Small intestine (tissue), 16 donors: ENCODE measurements at places on chromosomes 3 and 15. TPM values are rescaled to one million over a fixed set of nuclear protein-coding genes. Genes with fewer than 3 reads are reported as not detected.

DNA sequence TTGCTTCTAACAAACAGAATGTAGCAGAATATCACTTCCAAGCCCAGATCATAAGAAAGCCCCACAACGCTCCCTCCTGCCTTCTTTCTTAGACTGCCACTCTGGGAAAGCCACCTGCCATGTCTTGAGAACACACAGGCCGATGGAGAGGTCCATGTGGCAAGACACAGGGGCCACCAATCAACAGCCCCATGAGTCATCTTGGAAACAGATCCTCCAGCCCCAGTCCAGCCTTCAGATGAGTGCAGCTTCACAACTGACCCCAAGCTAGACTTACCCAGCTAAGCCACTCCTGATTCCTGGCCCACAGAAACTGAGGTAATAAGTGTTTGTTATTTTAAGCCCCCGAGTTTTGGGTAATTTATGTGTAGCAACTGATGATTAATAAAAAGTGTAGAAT lies 39.7 kb downstream of the PTH1R start:
- no peak for DNase-seq

The FMN1 gene
- polyA plus RNA-seq, result 0.89 TPM

DNA sequence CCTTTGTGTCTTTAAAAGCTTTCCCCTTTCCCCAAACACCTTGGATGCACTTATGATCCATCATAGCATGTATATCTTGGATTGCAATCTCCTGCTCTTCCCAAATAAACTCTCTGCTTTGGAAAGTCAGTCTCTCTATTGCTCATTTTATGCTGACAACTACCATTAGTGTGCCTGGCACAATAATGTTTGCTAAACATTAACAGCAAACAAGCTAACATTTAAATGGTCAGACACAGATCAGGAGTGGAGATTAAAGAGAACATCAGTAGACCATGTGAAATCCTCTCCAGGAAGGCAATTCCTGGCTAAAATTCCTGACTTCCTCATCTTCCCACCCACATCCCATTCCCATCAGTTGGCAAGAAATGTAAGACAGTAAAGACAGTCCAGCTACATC lies 44.3 kb upstream of the EIF1B start:
- DNase-seq, result peak; percentile 4

GRCh38 chr3:44885618-44886017 lies 11.2 kb downstream of the TGM4 start:
- DNase-seq, result no peak

DNA sequence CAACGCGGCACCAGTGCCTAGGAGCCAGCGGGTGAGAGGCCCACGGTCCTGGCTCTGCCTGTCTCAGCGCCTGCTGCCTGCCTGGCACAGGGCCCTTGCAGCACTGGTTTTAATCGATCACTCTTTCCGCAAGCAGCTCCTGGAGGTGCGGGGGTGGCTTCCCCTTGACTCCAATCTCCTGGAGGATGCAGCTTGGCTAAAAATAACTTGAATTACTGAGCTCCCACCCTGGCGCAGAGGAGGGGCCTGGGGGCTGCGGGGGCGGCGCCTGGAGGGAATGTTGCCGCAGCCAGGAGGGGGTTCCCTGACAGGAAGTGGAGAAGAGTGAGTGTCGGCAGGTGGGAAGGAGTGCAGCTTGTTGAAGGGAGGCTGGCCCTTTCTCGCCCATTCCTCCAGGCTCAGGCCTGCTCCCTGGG lies 9.9 kb upstream of the RPL29 start:
- peak; percentile 28 for DNase-seq

DNA sequence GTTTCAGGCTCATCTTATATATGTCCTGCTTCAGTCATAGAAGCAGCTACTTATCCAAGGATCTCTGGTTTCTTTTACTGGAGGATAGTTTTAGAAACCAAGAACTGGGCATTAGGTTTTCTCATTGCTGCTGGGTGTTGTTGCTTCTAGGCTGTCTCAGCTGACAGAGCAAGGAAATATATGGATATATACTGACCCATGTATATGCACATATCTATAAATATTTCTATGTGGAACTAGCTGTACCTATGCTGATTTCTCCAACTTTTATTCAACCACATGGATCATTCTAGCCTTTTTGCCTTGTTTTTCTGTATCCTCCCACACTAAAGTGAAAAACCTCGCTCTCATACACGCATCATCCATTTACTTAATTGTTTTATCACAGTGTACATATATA lies 64.2 kb downstream of the TP63 start:
- DNase-seq, result no peak

DNA sequence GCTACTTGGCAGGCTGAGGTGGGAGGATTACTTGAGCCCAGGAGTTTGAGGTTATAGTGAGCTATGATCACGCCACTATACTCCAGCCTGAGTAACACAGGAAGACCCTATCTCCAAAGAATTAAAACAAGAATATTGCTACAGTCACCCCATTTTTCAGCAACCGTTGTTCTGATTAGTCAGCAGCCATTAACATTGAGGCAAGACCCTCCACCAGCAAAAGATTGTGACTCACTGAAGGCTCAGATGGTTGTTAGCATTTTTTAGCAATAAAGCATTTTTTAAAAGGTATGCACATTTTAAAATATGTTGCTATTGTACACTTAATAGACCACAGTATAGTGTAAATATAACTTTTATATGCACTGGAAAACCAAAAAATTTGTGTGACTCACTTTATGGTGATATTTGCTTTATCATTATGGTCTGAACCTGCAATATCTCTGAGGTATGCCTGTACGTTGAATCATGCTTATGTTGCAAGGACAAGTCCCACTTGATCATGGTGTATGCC lies 492.6 kb downstream of the SQOR start:
- no peak for DNase-seq

DNA sequence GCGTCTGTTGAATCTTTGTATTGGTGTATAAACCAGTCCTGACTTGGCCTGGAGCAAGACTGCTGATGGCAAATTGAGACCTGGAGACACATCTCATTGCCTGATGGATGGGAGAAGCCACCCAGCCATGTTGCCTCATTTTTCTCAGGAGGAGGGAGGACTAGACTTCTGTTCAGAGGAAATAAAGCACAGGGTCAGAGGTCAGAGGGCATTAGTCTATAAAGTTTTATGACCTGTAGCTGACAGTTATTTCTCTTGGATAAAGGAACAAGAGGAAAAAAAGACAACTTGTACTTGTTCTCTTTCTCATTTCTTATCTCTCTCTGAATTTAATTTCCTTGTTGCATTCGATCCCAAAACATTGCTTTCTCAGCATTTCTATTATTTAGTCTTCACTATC lies 775.9 kb downstream of the SQOR start:
- no peak for DNase-seq

- DNase-seq, result peak; percentile 51
Measured at GRCh38 chr3:148727231-148727630, 29.5 kb downstream of the AGTR1 start.

DNA sequence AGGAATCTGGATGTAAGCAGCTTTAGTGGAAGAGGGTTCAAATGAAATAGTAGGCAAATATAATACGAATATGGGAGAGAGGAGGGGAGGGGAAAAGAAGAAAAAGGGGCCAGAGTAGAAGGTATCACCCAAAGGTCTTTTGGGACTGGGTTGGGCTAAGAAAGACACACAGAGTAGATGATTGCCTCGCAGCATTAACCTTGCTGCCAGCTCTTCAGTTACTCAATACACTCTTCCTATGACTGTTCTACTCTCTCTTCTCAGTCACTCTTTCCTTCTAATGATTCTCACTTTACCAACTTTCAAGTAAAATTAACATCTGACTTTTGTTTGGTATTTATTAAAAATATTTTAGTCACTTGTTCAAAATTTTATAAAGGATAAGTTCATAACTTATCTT lies 52.8 kb downstream of the CLASP2 start:
- DNase-seq, result no peak

The ARL14 gene
- polyA plus RNA-seq, result 120 TPM

GRCh38 chr3:29644261-29644660 lies 363.4 kb downstream of the RBMS3 start:
- no peak for DNase-seq

- DNase-seq, result no peak
Measured at GRCh38 chr15:77630056-77630455, 2.7 kb downstream of the LINGO1 start.

- peak; percentile 79 for DNase-seq
Measured at GRCh38 chr15:22885120-22885519, 46.7 kb downstream of the NIPA2 start.

The COLQ gene
- polyA plus RNA-seq, result 3.6 TPM

DNA sequence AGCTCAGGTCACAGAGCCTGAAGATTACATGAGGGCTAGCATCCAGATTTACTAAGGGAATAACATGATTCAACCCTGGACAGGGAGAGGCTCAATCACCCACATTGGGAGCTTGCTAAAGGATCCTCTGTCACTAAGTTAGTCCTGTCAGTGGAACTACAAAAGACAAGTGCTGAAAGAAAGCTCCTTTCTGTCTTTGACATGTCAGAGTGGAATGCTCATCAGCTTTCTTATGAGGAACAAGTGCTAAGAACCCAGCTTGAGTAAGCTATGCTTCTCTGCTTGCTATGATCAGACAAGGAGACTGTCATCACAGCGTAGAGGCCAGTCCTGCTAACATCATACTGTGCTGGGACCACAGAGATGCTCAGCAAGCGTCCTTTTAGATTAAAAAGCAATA lies 74.5 kb downstream of the MB21D2 start:
- DNase-seq, result no peak

The ESYT3 gene
- polyA plus RNA-seq, result not detected

- DNase-seq, result peak; percentile 11
Measured at GRCh38 chr3:112640276-112640929, 540 bp downstream of the CCDC80 start.

DNA sequence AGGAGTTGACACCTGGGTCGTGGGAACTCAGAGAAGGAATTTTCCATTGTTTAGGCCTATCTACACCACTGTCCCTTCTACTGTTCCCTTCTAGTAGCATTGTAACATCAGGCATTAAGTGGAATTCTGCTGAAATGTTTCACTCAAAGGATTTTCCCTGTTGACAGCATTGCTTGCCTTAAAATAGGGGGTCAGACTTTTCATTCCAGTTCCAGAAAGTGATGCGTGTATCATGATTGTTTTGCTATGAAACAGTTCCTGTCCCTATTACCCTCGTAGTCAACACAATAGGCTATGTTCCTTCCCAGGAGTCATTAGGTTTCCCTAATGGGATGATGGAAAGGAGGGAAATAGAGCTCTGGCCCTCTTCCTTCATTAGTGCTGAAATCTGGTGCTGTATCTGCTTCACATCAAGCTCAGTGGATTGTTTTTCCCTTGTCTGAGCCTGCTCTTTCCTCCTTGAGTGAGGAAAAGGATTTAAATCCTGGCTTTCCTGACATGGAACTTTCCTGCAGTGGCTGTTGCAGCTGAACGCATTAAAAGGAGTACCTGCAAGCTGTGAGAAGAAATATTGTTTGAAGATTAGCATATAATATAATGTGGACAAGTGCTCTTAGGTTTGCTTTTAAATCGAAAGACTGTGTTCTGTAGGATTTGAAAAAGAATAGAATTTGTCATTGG lies 195.9 kb downstream of the KLHL25 start:
- no peak for DNase-seq

GRCh38 chr3:183295211-183295610 lies 42.2 kb downstream of the B3GNT5 start:
- no peak for DNase-seq

DNA sequence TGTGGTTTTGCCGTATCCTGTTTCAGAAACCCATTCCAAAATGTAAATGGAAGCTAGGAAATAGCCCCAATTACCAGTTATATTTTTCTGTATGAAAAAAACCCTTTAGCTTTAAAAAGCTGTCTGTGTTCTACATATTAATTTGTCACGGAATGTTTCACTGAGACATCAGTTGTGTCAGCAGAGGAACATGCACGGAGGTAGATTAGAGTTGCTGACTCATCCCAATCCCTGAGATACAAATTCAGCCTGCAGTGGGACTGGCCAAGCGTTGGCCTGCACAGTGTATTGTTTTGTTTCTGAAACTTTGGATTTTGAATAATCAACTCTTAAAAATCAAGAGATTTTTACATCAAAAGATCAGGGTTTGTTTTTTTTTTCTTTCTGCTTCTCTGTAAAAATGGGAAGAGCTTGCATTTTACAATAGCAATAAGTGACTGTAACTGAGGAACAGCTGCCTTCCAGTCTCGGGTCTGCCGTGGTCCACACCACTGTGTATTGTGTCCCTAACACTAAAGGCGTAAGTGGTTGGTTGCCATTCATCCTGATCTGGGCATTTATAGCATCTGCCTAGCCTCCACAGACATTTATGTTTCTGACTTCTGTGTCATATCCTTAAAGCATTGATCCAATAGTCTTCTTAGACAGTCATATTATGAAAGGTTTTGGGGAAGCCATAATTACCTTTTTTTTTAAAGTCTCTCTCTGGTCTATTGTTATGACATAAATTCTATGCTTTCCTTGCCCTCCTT lies 218.1 kb downstream of the ADAMTSL3 start:
- DNase-seq, result no peak

DNA sequence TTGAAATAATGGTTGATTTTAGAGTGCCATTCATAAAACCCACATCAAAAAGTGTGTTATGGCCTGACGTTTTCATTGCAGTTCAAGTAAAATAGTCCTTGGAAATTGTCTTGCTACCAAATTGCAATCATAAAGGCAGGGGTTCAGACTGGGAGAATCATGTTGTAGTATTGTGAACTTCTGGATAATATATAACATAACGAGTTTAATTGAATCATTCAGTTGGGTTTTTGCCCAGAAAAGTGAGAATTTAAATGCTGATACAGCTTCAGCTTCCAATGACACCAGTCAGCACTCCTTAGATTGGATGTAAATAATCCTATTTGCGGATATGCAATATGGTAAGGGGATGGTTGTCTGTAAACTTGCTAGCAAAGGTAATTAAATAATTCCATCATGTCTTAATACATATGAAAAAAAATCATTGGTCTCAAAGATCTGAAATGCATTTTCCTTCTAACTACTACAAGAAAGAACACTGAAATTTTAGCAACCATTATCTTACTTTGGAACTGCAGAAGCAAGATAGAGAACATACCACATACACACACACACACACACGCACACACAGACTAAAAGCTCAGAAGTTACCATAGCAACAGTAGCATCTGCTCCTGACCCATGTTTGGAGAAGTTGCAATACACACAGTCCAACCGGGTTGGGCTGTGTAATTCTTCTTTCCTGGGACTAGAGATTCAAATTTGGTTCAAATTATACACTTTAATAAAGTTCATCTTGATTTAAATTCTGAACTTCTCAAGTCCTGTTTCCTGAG lies 686.2 kb upstream of the NR2F2 start:
- DNase-seq, result no peak

The GLCE gene
- 38.9 TPM for polyA plus RNA-seq

The ZNF197 gene
- polyA plus RNA-seq, result 5.7 TPM

DNA sequence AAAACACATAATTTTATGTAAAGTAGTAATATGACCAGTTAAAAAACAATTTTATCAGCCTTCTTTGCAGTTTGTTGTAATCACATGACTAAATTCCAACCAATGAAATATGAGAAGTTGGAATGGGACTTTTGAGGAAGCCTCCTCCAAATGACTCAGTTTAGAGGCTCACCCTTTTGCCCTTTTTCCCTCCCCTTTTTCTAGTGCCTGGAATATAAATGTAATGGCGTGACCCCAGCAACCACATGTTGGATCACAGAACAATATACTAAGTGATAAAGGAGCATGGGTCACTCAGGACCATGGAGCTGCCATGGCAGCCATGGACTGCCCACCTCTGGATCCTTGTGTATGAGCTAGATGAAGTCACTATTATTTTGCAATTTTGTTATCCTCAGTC lies 48.8 kb upstream of the HEG1 start:
- no peak for DNase-seq

The LAMB2 gene
- 598 TPM for polyA plus RNA-seq
